Fibroblast of the aortic adventitia (primary cell): ENCODE measurements at places on chromosomes 16 and 17.

DNA sequence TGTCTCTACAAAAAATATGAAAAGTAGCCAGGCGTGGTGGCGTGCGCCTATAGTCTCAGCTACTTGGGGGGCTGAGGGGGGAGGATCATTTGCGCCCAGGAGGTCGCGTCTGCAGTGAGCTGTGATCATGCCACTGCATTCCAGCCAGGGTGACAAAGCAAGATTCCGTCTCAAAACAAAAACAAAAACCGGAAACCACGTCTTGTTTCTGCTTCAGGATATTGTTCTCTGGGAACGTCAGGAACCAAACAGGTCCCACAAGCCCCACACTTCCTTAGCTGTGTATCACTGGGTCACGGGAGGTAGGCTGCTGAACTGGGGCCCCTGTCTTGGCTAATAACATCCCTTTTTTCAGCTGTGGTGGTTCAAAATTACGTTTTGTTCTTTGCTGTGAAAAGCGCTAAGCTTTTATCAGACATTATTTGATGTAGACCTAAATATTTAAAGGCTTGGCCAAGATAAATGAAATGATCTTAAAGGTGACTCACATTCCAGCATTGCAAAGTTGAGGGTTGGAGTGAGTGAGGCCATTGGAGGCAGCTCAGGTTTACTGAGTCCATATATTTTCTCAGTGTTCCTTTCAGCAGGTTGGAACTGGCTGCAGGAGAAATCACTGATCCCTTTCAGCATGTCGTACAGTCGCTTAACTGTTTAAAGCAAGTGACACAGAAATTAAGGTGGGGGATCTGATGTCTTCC, 16.4 kb upstream of the SEC14L1 start:
- DNase-seq = peak; percentile 69

- DNase-seq = no peak
Observed at GRCh38 chr17:8392274-8392673, 5.4 kb downstream of the RNF222 start.

DNA sequence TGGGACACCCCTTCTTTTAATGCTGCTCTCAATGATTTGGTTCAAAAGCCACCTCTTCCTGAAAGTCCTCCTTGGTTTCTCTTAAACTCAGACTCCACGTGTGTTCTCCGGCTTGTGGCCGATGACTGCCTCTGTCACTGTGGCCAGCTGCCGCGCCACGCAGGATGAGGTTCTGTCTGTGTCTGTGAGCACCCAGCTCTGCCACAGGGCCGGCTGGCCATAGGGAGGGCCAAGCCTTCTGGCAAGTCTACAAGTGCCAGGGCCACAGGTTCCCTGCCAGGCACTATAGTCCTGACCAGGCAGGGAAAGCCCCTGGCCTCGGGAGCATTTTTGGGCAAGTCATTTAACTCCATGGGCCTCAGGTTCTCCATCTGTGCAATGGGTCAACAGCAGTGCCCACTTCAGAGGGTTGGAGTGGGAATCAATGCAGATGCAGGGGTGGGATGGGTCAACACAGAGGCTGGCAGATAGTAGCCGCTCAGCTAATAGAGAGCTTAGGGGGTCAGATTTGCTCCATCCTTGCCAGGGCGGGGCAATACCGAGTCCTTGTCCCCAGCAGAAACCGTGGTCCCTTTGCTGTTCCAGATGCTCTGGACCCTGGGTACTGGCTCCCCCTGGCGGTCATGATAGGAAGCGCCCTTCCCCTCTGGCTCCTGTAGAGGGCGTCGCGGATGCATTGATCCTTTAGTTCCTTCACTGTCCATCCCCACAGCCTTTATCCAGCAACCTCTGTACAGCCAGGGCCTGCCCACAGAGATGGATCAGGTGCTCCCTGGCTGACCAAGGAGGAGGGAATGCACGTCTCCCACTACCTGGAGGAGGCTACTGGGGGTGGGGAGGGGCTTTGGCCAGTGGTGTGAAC, 19.3 kb upstream of the ADGRG3 start:
- peak; percentile 78 for DNase-seq

GRCh38 chr17:43766413-43767052, 7.9 kb upstream of the SOST start:
- peak; percentile 57 for DNase-seq

DNA sequence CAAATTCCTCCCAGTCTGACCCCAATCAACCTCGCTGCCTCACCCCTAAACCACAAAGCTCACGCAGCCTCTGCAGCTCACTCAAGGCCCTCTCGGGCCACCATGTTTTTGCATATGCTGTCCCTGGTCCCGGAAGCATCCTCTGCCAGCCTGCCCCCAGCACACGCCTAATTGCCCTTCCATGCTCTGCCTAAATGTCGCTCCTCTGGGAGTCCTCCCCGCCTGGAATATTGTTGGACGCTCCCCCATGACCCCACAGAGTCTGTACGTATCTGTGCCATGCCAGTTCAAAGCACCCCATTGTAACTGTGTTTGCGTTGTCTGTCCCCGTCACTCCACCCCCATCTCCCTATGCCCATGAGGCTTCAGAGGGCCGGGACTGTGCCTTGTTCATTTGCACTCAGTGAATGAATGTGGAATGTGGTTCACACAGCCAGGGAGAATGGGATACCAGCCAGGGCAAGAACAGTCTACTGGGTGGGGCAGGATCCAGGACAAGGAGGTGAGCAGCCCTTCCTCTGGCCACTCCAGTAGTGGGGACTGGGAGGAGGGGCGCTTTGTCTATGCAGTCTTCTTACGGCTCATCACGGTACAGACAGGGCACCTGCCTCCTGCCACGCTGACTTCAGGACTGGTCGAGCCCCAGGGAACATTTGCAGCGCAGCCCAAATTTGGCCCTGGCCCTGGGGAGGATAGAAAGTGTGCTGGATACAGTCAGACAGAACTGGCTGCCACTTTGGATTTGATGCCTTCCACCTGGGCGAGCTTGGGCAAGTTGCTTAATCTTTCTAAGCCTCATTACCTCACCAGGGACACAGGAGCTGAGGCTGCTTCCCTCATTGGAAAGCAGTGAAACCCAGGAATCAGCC, 48.5 kb downstream of the NOS2 start:
- no peak for DNase-seq

DNA sequence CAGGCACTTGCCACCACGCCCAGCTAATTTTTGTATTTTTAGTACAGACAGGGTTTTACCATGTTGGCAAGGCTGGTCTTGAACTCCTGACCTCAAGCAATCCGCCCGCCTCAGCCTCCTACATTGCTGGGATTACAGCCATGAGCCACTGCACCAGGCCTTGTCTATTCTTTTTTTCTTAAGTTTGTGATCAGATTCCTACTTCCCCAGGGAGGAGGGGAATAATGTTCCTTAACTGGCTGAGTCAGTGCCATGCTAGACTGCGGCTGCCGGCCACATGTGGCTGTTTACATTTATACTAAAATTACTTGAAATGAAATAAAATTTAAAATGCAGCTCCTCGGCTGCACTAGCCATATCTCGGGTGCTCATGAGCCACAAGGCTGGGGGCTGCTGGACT, 27.8 kb upstream of the USP36 start:
- peak; percentile 54 for DNase-seq

- no peak for DNase-seq
Observed at GRCh38 chr17:6941989-6942388, 53.9 kb upstream of the ALOX12 start.

DNA sequence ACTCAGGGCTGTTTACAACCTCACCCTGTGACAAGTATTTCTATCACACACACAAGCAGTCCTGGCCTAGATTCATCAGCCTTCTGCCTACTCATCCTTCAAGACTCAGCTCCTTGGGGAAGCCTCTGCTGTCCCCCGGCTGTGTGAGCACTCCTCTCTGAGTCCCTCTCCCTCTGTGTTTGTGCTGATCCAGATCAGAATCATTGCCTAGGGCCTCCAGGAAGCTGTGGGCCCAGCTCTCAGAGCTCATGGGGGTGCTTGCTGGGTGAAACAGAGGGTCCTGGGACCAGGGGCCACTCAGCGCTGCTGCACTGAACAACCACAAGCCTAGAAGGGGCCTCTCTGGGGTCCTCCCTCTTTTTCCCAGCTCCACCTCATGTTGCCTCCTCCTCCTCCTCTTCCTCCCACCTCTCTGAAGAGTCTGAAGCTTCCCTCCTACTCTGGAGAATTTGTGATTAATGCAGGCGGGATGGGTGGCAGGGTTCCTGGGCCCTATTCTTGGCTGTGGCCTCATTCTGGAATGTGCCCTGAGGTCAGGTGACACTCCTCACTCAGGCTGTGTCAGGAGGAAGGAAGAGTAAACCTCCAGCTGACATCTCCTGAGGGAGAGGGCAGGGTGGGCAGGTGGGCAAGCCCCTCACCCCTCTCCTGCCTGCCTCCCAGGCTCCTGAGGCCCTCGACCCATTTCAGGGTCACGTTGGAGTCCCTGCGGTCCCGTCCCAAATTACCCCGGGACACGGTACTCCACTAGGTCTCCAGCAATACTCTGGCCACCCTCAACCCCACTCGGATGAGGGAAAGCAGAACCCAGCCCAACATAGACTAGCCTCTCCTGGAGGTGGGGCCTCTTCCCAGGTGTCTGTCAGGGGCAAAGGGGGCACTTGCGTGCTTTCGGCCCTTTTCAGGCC, 10.1 kb downstream of the WFIKKN2 start:
- DNase-seq = no peak

DNA sequence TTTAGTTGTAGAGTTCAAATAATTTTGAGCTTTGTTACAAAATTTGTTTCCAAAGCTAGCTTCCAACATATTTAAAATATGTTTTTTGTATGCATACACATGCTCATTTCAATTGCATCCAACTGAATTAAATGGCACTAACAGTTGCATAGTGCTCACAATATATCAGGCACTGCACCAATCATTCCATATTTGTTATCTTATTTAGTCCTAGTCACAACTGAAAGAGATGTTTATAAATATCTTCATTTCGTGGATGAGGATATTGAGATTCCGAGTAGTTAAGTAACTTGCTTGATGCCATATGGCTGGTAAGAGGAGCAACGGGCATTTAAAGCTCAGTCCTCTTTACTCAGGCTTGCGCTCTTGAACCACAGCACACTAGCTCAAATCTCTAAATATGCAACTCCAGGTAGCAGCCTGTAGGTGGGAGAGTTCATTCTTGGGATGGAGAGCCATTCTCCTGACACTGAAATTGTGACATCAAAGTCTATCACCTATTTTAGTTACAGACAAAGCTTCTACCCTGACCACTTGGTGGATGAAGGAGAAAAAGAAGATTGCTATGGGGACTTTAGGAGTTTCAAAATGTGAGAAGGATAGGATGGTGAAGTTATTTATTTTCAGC, 118.0 kb upstream of the CA10 start:
- no peak for DNase-seq

- peak; percentile 79 for DNase-seq
Observed at GRCh38 chr17:19386051-19386929, 700 bp downstream of the MFAP4 start.

- DNase-seq = no peak
Observed at GRCh38 chr17:78732354-78732753, 49.7 kb downstream of the CYTH1 start.

- no peak for DNase-seq
Observed at GRCh38 chr17:71464241-71464640, 656.6 kb upstream of the SOX9 start.
